ENCODE measurements at places on chromosomes 11 and 22.

GRCh38 chr11:71917646-71918140 is 10.7 kb downstream of the XNDC1N start:
- no peak for DNase-seq

- no peak for DNase-seq
Observed at GRCh38 chr11:115630214-115630613, 126.0 kb upstream of the CADM1 start.

- no peak for DNase-seq
Observed at GRCh38 chr11:117887431-117888138, 11.1 kb upstream of the FXYD6 start.

DNA sequence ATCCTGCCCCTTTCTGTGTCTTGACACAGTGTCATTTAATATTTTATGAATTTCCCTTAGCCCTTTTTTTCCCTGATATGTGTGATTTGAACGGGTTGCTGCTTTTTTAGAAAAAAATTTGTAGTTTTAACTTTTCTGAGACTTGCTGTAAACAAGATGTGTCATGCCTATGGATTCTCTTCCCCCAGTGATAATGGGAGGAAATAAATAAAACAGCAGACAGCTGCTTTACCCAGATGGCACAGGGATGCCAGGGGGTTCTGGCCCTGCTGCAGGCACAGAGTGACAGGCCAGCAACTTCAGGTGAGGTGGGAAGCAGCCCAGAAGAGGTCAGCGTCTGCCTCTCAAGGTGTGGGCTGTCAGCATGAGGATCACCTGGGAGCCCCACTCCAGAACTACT is 266.9 kb downstream of the KIRREL3 start:
- DNase-seq, result no peak

DNA sequence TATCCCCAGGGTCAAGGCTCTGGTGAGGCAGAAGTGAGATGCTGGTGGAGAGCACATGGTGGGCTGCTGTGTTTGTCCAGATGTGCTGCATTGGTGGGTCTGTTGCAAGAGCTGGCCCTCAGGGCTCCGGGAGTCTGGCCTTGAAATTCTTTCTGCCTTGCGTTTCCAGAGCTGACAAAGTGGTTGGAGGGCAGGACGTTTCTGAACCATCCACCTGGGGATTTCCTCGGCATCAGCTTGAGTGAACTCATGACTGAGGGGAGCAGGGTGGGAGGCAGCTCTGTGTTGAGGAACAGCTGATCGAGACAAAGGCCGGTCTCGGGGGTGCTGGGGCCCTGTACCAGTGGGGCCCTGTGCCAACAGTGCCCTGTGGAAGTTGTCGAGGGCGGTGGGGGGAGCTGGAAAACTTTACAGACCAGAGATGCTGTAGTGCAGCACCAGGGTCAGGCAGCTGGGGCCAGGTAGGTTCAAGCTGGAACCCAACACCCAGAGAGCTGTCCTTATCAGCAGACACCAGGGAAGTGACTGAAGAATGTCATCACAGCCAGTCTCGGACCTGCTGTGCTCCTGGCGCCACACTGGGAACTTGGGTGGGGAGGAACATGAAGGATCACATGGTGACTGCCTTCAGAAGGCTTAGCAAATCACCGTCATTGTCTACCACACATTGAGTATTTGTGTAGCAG is 4.9 kb downstream of the TSKU start:
- no peak for DNase-seq

DNA sequence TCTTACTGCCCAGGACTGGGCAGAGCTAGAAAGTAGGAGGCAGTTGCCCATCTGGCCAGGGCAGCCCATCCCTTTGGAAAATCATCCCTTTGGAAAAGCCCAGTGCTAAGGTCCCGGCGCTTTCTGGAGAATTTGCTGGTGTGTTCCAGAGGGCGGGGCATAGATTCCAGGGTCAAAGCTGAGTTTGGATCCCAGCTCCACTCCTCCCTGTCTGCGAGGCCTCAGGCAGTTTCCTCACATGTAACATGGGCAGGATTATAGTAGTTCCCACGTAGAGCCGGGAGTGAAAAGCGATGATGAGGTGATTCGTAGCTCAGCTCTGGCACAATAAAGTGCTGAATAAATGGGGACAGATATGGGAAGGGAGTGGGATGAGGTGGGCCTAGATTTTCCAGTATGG is 31.4 kb upstream of the LRRC10B start:
- no peak for DNase-seq

GRCh38 chr11:91194546-91194945 is 971.7 kb upstream of the CHORDC1 start:
- no peak for DNase-seq

- DNase-seq, result no peak
Observed at GRCh38 chr11:69446108-69446507, 35.4 kb upstream of the LINC01488 start.

DNA sequence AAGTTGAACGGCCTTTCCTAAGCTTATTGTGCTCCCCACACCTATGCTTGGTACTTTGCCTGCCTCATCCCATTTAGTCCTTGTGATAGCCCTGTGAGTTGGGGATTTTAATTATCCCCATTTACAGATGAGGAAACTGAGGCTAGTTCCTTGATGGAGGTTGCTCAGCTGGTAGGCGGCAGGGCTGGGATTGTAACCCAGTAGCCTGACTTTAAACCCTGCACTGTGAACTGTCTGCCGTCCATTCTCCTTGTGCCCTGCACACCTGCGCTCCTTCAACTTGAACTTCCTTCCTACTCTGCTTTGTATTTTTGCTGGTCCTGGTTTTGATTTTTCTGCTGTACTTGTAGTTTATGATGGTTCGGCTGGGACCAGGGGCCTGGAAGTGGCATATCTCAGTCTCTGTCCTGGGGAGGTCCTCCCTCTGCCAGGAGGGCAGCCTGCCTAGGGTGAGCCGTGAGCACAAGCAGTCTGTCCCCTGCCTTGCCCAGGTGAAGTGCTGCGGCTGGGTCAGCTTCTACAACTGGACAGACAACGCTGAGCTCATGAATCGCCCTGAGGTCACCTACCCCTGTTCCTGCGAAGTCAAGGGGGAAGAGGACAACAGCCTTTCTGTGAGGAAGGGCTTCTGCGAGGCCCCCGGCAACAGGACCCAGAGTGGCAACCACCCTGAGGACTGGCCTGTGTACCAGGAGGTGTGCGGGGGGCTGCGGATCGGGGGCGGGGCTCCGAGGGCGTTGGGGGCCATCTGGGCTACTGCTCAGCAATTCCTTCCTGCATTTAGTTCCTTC is 52.4 kb downstream of the CD82 start:
- no peak for DNase-seq

GRCh38 chr11:119540370-119541125 is 117.6 kb upstream of the THY1 start:
- DNase-seq, result no peak

GRCh38 chr22:19130959-19131684 is at the start of gene TSSK2:
TSS of gene TSSK2 (plus strand) at chr22:19131308. CDS start at chr22:19131400, 92 bp downstream.
- DNase-seq, result no peak

DNA sequence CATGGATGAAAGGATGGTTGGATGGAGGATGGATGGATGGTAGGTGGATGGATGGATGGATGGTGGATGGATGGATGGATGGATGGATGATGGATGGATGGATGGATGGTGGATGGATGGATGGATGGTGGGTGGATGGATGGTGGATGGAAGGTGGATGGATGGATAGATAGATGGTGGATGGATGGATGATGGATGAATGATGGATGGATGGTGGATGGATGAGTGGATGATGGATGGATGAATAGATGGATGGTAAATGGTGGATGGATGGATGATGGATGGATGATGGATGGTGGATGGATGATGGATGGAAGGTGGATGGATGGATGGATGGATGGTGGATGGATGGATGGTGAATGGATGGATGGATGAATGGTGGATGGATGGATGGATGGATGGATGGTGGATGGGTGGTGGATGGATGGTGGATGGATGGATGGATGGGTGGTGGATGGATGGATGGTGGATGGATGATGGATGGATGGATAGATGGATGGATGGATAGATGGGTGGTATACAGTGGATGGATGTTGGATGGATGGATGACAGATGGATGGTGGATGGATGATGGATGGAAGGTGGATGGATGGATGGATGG is 350.8 kb downstream of the BRD1 start:
- DNase-seq, result no peak

GRCh38 chr22:40487663-40488249 is 117.4 kb downstream of the SGSM3 start:
- no peak for DNase-seq

DNA sequence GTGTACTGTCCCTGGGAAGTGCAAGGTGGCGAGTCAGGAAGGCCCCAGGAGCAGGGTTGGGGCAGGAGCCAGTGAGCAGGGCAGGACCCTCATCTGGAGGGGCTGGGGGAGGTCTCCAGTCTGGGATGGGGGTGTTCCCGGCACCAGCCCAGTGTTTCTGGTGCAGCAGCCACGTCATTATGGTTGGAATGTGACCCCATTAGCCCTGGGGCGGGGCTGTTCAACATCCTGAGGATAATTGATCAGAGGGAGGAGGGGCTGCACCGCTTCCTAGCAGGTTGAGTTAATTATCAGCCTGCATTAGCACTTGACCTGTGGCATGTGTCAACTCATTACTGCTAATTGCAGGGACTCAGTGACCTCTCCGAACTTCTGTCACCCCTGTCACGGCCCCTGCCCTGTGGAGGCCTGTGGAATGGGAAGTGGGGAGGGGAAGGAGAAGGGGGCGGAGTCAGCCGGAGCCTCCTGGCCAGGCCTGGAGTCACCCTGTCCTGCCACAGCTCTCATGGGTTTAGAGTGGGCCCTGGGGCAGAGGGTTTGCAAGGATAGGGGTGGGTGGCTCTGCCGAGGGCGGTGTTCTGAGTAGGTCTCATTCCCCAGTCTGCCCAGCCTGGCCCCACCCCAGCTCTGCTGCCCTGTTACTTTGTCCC is 52.8 kb upstream of the CCDC188 start:
- no peak for DNase-seq

GRCh38 chr11:96865020-96865419 is 475.2 kb downstream of the JRKL start:
- DNase-seq, result no peak

DNA sequence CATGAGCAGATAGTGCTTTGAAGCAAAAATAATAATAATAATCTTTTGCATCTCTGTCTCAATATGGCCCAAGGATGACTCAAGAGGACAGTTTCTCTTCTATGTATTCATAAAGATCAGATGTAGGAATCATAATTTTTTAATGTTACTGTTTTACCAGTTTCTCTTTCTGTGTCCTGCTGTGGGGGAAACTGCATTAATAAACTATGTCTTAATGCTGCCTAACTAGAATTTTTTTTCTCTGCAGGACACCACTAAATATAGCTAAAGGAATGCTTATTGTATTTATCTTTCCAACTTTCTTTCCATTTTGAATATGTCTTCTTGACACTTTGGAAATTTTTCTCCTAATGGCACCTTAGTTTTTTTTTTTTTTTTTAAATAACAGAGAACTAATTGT is 6.5 kb downstream of the FJX1 start:
- DNase-seq, result no peak

GRCh38 chr11:11456866-11457265 is 103.8 kb upstream of the CSNK2A3 start:
- no peak for DNase-seq

GRCh38 chr22:30438559-30438958 is 13.0 kb downstream of the MTFP1 start:
- no peak for DNase-seq

DNA sequence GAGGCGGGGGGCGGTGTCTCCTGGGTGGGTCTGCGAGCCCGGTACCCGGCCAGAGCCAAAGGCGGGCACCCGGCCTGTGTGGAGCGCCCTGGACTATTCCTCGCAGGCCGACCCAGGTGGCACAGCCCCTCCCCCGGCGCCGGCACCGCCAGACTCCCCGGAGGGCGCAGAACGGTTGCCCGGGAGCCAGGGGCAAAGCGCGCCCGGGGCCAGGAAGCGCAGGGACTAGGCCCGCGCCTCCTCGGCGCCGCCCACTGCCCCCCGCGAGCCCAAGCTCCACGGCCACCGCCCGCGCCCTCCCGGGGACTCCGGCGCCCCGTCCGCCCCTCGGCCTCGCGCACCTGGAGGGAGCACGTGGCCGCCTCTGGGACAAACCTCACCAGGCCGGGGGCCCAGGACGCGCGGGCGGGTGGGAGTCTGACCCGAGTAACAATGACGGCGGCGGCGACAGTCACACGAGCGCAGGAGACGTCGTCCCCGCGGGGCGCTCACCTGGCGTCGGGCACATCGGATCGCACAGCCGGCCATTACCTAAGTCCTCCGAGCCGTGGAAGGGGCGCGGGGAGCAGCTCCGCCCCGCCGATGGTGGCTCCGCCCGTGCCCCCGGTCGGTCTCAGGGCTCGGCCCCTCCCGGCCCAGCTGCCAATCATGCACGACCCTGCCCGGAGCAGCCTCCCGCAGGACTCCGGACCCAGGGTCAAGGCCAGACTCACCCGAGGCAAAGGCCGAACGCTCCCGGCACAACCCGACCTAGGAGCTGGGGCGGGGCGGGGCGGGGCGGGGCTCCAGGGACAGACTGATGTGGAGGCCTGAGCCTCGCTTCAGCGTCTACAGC is 7.4 kb downstream of the PLXNB2 start:
- no peak for DNase-seq

- no peak for DNase-seq
Observed at GRCh38 chr22:36097880-36098279, 62.7 kb downstream of the APOL3 start.

DNA sequence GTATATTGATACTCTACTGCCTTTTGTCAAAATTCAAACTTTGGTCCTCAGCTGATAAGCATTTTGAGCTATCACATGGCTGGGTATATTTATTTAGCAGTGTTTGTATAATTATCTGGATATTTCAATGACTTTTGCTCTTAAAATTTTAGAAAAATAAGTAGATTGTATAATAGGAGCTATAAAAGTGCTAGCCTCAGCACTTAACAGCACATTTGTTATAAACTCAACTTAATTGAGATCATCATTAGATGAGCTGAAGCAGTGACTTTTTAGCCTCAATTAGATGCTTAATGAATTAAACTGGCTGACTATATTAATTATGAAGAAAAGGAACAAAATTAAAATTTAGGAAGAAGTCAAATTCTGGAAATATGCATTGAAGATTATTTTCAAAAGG is 429.9 kb downstream of the DYNC2H1 start:
- DNase-seq, result no peak

DNA sequence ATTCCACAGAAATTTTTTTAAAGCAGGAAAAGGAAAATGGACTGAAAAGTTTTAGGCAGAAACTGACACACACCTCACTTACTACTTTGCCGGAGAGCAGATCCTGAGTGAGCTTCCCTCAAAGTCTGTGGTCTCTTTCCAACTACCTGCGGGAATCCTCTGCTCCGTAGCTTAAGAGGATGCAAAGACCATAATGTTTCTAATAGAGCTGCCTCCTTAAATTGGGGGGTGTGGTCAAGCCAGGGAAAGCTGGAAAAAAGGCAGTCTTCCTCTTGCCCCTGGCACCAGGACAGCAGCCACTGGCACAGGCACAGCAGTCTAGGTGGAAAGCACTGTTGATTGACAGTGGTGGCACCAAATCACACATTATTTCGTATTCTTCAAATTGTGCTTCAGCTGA is at the start of gene ETS1:
TSS of gene ETS1 (minus strand) at position 144 of the 400 bp plus-strand sequence. CDS start 14,428 bp downstream, outside the sequence.
- no peak for DNase-seq
